NT2/D1 (cell line): ENCODE measurements at places on chromosomes 12 and 14.

DNA sequence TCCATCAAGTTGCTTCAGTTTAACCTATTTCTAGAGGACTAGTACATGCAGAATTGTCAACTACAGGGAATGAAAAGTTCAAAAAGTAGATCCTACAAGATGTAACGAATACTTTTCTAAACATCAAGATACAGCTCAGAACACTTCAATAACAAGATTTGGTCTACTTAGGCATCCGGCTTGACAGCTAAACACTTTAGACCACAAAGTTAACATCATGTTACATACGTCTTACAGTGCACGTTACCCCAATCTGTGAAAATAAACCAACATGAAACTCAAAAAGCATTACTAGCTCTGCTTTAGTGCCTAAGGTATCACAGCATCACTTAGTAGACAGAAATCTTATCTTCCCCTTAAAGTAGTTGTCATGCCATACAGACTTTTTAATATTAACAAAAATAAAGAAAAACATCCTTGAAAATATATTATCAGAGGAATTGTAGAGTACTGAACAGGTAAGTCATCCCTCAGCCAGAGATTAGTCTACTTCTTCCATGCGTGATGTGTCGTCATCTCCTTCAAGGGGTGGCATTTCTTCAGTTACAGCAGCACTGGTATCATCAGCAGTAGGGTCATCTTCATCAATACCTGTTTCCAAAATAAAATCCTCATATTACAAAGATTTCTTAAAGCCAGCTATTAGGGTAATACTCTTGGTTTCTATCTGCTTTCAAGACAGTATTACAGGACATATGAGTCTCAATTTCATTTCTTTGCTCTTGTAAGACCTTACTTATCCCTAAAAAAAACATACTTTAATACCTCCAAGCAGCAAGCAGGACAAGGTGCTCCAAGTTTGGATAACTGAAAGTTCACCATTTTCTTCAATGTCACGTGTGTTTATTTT is 5.4 kb downstream of the HSP90AA1 start:
- DNase-seq, result no peak

DNA sequence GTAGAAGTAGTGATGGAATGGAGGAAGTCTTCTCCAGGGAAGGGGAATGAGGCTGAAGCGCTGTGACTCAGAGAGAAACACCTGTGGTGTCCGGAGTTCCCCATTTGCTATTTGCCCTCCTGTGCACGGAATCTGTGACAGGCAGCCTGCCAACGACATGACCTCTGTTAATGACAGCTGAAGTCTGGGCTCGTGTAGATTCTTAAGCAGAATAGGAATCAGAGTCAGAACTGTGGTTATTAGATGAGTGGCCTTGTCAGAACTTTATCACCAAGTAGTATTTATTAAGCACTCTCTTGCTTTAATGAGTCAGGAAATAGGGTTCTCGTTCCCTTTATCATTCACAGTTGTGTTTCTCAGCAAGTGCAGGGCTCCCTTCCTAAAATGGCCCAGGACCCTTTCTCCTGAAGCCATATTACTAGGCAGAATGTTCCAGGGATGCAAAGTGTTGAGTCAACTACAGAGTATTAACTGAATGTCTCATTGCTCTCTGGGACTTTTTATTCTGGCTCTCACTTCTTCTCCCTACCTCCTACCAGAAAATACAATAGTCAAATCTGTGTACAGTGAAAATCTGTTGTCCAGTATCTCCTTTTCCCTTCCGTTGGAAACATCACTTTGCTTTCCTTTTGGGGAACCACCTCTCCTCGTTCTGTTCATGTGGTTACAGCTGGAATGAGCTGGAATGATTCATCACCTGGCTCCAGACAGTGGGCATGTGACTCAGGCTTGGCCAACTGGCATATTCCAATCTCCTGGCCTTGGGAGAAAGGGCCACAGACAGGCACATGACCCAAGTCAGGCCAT is 77.8 kb upstream of the MAX start:
- no peak for DNase-seq

GRCh38 chr12:14605401-14605989 is 37.8 kb upstream of the PLBD1 start:
- DNase-seq, result no peak

- DNase-seq, result no peak
These were observed 18.6 kb downstream of the PPFIBP1 start for GRCh38 chr12:27542628-27543027.

DNA sequence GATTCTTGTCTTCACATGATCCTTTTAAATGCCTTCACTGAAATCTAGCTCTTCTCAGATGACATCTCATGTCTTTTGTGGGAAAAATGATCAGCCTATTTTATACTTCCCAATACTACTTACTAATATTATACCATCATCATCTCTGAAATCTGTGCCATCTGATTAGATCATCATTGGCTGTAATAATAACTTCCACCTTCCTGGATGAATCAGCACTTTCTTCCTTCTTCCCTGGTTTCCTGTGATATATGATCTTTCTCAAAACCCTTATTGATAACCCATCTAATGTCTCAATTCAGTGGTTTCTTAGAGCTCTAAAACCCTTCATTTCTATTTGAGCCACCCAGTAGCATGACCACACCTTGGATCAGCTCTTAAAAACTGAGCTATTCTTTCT is 30.9 kb downstream of the GPR137C start:
- DNase-seq, result no peak

DNA sequence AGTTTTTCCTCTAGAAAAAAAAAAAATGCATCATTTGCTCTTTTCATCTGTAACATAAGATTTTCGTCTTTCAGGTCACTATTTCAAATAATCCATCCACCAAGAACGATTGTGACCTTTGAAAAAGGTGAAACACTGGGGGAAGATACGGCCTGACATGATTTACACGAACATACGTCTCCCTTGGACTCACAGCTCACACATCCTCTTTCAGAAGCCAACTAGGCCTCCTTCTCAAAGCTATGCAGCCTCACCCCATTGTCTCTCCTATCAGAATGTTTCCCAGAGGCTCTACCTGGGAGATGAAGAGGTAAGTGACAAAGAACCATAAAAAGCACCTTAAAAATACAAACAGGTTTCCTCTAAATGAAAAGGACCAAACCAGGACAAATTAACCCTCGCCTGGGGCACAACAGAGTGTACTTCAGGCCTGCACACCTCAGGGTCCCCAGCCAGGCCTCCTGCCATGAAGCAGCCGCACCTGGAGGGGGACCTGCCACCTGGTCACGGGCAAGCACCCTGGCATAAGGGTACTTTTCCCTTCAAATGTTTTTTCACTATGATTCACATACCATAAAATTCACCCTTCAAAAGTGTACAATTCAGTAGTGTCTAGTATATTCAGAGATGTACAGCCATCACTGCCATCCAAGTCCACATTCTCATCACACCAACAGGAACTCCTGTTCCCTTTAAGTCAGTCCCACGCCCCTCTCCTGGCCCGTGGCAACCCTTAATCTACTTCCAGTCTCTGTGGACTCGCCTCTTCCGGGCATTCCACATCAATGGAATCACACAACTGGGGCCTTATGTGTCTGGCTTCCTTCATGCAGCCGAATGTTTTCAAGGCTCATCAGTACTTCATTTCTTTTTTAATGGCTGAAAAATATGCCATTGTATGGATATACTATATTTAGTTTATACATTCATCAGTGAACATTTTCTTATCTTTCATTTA is 5.4 kb downstream of the SLC15A4 start:
- DNase-seq, result no peak

DNA sequence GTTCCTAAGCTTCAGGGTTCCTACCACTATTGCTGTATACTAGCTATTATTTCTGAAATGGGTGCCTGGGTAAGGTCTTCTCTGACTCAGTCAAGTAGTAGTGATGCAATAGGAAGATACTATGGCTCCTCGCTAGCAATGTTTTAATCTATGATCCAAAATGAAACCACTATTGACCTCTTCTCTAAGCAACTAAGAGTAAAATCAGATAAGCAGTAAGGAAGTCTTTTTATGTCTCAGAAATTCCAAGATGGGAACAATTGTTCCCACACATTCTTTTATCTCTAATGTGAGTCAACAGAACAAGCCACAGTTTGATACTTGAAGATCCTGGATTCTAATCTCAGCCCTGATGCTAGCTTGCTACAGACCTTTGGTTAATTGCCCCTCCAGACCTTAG is 45.1 kb downstream of the AREL1 start:
- no peak for DNase-seq

DNA sequence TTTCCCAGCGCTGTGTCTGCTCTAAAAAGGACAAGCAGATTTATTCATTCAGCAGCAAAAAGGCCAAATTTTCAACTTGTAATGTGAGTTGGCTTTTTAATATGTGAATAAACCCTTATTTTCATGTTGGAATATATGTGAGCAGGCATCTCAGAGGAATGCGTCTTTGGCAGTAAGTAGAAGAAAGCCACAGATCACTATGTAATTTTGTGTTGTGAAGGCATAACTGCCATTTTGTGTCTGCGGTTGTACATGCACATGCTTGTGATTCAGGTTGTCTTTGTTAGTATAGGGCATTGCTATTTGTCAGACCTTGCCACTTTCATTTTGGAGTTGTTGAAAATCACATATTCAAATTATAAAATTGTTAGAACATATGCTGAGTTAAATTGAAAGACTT is 398.8 kb upstream of the RGS6 start:
- DNase-seq, result no peak

DNA sequence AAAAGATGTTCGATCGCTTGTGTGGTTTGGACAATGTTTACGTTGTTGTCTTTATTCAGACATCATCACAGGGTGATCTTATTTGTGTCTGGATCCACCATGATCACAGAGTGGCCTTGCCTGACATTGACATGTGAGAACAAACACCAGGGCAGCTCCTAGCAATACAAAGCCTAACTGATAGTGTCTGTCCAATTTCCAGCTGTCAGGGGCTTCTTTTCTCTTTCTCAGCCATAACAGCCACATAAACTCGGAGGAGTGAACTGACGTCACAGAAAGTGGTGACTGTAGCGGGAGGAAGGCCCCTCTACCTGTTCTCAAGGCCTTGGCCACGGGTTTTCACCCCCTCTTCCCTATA is 5.8 kb upstream of the SLC6A13 start:
- DNase-seq, result no peak

GRCh38 chr12:100453951-100454350 is 19.7 kb upstream of the NR1H4 start:
- DNase-seq, result no peak

DNA sequence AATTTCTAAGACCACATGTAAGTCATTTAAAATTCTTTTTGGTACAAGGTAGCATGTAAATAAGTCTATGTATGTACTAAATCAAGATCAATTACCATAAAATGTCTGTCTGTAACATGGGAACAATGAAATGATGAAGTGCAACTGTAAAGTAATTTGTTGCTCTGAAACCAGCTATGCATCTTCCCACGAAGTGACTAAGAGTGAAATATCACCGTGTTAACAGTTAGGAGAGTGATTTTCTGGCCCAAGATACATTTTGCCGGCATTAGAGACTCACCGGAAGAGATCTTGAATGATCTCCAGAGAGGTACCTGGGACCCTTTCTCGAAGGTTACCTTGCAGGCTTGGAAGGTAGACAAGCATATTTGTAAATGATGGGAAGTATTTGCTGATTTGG is 105.8 kb downstream of the SAMD4A start:
- no peak for DNase-seq

DNA sequence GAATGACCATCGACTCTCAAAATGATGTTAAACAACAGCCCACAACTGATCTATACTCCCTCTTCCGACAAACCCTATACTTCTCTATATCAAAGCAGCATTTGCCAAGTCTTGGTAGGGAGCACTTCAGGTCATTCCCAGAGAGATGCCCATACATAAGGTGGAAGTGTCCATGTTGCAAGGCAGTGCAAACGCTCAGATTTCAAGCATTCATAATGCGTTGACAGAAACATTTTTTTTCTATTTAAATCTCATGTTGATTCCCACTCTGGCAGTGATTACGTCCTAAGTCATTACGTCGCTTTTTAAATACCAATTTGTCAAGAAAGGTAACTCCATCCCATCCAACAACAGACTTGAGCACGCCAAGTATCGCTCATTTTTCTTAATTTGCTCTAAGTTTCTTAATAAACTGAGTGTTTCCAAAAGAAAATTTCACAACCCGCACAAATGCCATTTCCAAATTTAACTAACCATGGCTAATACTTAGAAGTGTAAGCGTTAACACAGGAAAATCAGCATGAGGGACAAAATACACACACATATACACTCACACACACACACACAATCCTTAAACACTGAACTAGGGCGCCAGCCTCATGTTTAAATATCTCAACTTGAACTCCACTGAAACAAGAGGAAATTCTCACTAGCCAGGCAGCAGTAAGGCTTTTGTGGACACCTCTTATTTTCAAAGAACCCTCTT is 1.1 kb downstream of the GXYLT1 start:
- DNase-seq, result no peak

DNA sequence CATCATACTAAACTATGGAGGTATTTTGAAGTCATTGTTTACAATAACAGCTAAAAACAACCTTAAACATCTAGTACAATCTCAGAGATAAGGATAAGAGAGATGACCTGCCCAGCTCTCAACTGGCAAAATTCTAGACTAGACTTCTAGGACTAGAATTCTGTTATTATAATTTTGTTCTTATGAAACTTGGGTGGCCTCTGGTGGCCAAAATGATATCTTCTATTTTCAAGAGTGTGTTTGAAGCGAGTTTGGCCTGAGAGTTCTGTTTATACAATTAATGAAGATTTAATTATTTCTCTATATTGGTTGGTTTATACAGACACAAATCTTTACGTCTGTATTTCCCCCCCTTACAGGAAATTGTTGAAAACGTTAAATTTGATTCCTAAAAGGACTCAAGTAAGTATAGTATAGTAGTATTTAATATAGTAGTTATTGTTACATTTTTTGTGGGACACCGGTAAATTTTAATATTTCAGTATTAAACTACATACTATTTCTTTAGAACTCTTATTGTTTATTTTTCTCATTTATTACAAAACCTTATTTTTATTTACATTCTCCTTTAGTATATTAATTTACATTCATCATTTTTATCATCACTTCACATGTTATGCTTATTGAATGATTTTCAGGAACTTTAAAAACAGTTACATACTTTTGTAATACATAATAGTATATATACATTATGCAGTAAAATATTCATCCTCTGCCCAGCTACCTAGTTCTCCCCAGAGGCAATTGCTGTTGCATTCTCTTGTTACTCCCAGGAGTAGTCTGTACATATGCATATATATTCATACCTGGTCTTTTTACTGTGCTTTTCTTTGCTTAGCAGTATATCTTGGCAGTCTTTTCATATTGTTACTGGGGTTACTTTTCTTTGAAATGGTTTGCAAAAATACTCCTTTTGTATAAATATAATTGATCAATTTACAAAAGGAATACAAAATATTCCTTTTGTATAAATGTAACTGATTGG is 6.6 kb downstream of the PPHLN1 start:
- no peak for DNase-seq

DNA sequence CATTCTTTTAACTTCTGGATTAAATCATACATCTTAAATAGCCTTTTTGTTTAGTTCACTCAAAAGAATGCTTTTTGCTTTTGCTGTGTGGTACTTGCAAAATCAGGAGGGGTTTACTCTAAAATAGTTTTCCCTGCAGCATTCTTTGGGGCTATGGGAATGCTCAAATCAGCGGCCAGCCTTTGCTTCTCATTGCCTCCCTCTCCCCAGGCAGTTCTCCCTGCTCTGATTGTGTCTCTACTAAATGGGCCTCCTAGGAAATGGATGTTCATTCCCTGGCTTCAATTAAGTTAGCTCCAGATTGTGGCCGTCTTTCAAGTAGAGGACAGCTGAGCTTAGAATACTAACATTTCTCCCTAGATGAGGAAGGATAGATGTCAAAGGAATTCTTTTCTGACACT is 4.4 kb downstream of the TULP3 start:
- DNase-seq, result no peak
